Kidney tubule cell (primary cell): ENCODE measurements at places on chromosomes 5 and 9.

DNA sequence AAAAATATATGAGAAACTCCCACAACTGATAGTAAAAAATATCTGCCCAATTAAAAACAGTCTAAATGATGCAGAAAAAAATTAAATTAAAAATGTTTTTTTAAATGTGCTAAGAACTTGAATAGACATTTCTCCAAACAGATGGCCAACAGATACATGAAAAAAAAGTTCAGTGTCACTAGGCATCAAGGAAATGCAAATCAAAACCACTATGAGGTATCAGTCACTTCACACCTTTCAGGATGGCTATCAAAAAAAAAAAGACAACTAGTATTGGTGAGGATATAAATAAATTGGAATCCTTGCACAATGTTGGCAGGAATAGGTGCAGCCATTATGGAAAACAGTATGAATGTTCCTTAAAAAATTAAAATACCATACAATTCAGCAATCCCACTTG lies 16.6 kb downstream of the ZNF131 start:
- no peak for DNase-seq

GRCh38 chr9:32954642-32955041 lies 46.8 kb downstream of the APTX start:
- DNase-seq = no peak

DNA sequence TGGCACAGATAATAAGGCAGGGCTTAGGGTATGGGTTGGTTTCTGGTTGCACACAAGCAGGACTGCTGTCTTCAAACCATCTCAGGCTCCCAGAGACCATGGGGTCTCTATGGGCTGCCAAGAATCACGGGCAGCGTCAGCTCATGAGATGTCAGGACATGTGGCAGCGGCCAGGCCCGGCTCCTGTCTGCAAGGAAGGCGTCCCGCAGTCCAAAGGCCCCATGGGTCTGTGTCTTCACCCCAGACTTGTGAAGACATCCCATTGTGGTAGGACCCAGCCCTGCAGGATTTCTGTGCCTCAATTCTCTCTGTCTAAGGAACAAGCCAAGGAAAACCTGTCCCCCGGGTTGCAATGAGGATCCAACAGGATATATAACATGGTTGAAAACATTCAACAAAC lies 32.6 kb downstream of the IPPK start:
- no peak for DNase-seq

DNA sequence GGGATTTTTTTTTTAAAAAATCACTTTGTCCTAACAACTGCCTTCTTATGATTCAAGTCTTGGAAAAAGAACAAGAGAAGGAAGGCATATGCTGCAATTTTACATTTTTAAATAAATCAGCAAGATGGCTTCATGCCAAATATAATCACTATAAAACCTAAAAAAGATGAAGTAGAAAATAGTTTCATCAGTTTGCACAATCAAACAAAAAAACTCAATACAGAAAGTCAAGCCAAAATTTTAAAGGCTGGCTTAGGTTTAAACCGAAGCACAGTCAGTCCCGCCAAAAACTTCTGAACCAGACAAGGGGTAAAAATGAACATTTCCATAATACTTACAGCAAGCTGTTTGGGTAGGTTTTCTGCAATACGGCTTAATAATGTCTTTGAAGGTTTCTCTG lies 57.3 kb downstream of the ZFR start:
- DNase-seq = no peak
